Left kidney (tissue), 8 donors: ENCODE measurements at places on chromosomes 7 and 10.

- DNase-seq, result no peak
Observed at GRCh38 chr7:137691566-137691965, 155.2 kb downstream of the DGKI start.

GRCh38 chr7:2037301-2037807 is 195.4 kb downstream of the MAD1L1 start:
- no peak for DNase-seq

- no peak for DNase-seq
Observed at GRCh38 chr10:24951201-24952142, 934 bp downstream of the PRTFDC1 start.

- DNase-seq, result no peak
Observed at GRCh38 chr7:1851721-1852516, 181.8 kb downstream of the ELFN1 start.

GRCh38 chr7:16455591-16455990 is 9.9 kb downstream of the SOSTDC1 start:
- DNase-seq, result no peak

GRCh38 chr7:79199266-79199665 is 254.2 kb downstream of the MAGI2 start:
- DNase-seq, result no peak

- no peak for DNase-seq
Observed at GRCh38 chr7:137656850-137657232, 189.9 kb downstream of the DGKI start.

GRCh38 chr10:12902135-12902572 is 99.4 kb downstream of the CCDC3 start:
- DNase-seq, result peak; percentile 81

DNA sequence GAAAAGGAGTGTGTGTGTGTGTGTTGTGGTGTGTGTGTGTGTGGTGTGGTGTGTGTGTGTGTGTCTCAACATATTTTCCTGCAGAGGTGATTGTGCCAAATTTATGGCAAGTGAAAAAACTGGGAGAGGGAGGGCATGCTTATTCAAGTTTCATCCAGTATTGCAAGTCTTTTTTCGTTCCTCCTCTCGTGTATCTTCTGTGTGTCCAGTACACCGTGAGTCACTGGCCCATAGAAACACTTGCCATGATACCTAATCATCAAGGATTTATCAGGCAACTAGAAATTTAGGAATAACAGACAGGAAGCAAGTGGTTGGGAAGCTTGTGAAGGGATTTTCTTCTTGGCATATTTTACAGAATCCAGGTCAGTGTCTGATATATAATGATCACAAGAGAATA is 820.5 kb downstream of the GATA3 start:
- no peak for DNase-seq

DNA sequence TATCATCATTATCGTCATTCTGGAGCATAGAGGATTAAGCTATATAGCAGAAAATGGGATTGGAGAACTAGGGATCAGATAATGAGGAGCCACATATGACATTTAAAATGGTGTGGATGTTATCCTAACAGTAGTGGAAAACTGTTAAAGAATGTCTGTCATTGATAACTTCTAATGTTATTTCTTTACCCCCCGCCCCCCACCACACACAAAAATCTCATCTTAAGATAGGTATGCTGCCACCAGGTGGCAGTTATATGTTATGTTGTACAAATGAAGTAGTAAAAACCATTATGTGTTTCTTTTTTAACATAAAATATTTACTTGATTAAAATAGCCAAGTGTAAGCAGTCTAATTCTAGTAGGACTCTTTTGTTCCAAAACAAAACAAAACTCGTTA is 13.0 kb downstream of the AKAP9 start:
- no peak for DNase-seq

GRCh38 chr7:13115157-13115772 is 427.8 kb downstream of the ARL4A start:
- DNase-seq, result no peak
